ENCODE measurements at places on chromosomes 2 and 18. TPM values are rescaled to one million over a fixed set of nuclear protein-coding genes. Genes with fewer than 3 reads are reported as not detected.

- no peaks in the 10 kb centered on the region for H3K27me3 ChIP-seq
- no peak for DNase-seq
- H3K4me3 ChIP-seq, result no peak overlapping the region
These were observed 19.7 kb downstream of the HS6ST1 start for GRCh38 chr2:128298846-128299507.

DNA sequence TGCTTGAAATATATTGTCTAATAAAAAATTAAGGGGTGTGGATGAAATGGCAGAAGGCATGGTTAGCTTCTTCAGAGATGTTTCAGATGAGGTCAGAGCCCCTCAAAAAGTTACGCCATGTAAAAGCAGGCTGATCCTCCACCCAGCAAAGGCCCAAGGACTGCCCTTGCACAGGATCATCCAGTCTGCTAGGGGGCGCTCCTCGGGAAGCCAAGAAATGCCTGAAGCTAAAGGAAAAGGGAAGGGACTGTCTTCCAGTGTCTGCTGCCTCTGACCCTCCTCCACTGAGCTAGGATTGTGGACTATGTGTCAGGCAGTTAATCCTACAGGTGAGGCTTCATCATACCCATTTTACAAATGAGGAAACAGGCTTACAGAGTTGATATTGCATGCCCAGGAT, 33.8 kb upstream of the TEX51 start:
- no peaks in the 10 kb centered on the region for H3K4me1 ChIP-seq
- H3K36me3 ChIP-seq, result no peaks in the 10 kb centered on the region
- no peak for DNase-seq
- H3K27me3 ChIP-seq, result peaks cover 4% of the 10 kb centered on the region
- no peak overlapping the region for H3K27ac ChIP-seq

Gene ST8SIA3
- total RNA-seq, result not detected

- peaks cover 16% of the 10 kb centered on the region for H3K27me3 ChIP-seq
- peaks cover 29% of the 10 kb centered on the region for H3K36me3 ChIP-seq
- peak overlapping the region; percentile 100 for H3K27ac ChIP-seq
- no peak for DNase-seq
- peaks cover 46% of the 10 kb centered on the region for H3K4me1 ChIP-seq
These were observed 22.0 kb upstream of the STPG4 start for GRCh38 chr2:47177043-47177565.

Gene LIMS3
- total RNA-seq, result not detected

DNA sequence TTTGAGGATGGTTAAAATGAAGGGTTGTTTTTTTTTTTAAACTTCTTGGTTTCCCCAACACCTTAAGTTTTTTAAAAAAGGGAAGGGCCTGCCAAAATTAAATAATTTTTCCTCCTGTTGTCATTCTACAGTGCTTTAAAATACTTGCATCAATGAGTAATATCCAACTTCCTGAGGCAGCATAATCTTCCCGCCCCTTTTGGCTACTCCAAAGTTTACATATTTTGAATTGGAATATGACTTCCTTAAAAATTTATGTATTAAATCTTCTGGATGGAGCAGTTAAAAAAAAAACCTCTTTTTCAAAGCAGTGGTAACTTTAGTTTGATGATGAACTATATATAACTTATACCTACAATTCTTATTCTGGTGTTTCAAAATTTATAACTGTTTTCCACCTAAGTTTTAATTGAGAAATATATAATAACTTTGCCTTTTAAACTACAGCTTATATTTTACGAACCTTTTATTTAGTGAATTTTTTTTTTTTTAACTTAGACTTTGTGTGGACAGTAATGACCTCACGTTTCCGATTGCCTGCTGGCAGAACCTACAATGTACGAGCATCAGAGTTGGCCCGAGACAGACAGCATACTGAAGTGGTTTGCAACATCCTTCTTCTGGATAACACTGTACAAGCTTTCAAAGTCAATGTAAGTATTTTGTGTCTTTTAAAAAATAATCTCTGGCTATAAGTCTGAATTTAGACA, 49.8 kb downstream of the PTPN4 start:
- no peak overlapping the region for H3K27ac ChIP-seq
- H3K4me1 ChIP-seq, result peaks cover 4% of the 10 kb centered on the region
- peaks cover 35% of the 10 kb centered on the region for H3K36me3 ChIP-seq
- H3K4me3 ChIP-seq, result no peak overlapping the region
- no peak for DNase-seq
- no peaks in the 10 kb centered on the region for H3K27me3 ChIP-seq

DNA sequence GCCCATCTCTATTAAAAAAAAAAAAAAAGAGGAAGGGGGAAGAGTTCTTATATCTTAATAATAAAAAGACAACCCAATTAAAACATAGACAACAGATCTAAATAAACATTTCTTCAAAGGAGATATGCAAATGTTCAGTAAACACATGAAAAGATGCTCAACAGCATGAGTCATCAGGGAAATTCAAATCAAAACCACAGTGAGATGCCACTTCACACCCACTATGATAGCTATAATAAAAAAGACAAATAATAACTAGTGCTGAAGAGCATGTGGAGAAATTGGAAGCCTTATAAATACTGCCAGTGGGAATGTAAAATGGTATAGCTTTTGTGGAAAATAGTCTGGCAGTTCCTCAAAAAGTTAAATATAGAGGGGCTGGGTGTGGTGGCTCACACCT, 61.5 kb upstream of the CYP20A1 start:
- H3K27ac ChIP-seq, result no peak overlapping the region
- no peak for DNase-seq
- H3K4me3 ChIP-seq, result no peak overlapping the region
- H3K27me3 ChIP-seq, result no peaks in the 10 kb centered on the region

DNA sequence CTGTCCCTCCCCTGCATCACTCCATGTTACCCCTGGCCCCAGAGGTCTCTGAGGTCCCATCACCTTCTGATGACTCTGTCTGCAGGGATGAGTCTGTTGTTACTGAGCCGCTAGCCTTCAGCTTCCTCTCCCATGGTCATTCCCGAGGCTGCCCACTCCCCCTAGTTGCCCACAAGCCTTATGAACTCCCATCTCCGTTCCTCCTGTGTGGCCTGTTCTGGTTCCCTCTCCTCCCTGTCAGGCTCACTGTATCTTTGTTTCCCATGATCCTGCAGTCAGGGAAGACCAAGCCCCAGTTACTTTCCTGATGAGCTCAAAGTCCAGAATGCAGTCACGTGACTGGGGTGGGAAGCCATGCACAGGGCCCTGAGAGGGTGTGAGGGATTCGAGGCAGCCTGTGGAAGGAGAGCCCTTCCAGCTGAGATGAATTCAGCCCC, 39.5 kb downstream of the INPP4A start:
- DNase-seq, result no peak
- H3K27me3 ChIP-seq, result no peaks in the 10 kb centered on the region
- H3K4me3 ChIP-seq, result peak overlapping the region; percentile 46
- peaks cover 97% of the 10 kb centered on the region for H3K4me1 ChIP-seq

Gene CHPF
- total RNA-seq, result 6.4 TPM

Gene TTC21B
- 22.1 TPM for total RNA-seq

- DNase-seq, result no peak
- H3K27ac ChIP-seq, result no peak overlapping the region
- H3K27me3 ChIP-seq, result peaks cover 8% of the 10 kb centered on the region
- no peaks in the 10 kb centered on the region for H3K36me3 ChIP-seq
These were observed 51.7 kb upstream of the MAPK4 start for GRCh38 chr18:50508228-50508627.

GRCh38 chr2:8152392-8153257, 529.2 kb upstream of the ID2 start:
- H3K4me3 ChIP-seq, result no peak overlapping the region
- H3K27ac ChIP-seq, result peak overlapping the region; percentile 9
- peaks cover 28% of the 10 kb centered on the region for H3K4me1 ChIP-seq
- peaks cover 5% of the 10 kb centered on the region for H3K36me3 ChIP-seq
- no peaks in the 10 kb centered on the region for H3K27me3 ChIP-seq
- no peak for DNase-seq

DNA sequence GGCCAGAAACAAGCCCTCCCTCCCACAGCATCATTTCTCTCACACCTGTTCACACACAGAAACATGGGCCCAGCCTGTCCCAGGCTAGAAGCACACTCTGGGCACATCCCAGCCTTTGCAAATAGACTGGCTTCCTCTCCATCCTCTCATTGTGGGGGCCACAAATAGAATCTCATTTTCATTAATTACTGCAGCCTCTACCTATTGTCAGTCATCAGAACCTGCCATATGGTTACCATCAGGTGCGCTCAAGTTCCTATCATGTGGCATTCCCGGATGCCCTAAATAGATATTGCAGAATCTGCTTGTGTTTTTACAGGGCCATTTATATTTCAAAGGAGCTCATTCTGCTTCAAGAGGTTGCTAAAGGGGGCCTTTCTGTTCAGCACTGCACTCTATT, 460.7 kb downstream of the BCL11A start:
- no peak for DNase-seq
- H3K27me3 ChIP-seq, result no peaks in the 10 kb centered on the region
- no peaks in the 10 kb centered on the region for H3K4me1 ChIP-seq
- no peaks in the 10 kb centered on the region for H3K36me3 ChIP-seq
- no peak overlapping the region for H3K4me3 ChIP-seq
- no peak overlapping the region for H3K27ac ChIP-seq

Gene TSPYL6
- not detected for total RNA-seq

DNA sequence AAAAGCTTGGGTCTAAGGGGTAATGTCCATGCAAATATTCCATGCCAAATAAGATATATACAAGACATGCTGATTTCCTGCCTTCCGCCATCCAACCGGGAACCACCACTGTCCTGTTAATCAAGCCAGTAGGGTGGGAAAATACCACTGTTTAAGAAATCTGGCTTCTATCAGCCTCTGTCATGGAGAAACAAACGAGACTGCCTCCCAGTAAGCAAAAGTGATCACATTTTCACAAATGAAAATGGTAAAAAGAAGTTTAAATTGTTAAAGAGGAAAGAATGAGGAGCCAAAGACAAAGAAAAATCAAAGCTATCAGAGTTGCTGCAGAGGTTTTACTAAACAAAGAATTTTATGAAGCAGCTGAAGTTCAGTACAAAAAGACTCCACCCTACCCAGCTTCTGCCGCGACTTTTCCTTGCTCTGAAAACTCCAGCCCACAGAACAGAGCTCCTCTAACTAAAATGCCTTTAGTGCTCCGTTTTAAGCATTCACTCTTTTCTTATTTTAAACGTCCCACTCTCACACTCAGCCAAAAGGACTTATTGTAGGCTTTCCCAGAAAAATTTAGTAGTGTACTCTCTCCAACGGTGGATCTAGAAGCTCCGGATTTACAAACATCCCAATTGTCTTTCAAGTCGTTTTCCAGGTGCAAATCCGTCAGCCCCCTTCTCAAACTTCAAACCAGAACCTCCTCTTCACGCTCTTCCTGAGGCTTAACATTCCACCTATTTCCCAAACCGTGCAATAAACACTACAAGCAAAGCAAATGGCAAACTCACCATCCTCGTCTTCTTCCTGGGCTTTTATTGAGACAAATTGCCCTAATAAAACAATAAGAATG, 613 bp downstream of the COL5A2 start:
- no peaks in the 10 kb centered on the region for H3K36me3 ChIP-seq
- no peak overlapping the region for H3K4me3 ChIP-seq
- no peak overlapping the region for H3K27ac ChIP-seq
- H3K4me1 ChIP-seq, result peaks cover 5% of the 10 kb centered on the region
- DNase-seq, result no peak
- H3K27me3 ChIP-seq, result peaks cover 16% of the 10 kb centered on the region

Gene RUFY4
- total RNA-seq, result 2.1 TPM

DNA sequence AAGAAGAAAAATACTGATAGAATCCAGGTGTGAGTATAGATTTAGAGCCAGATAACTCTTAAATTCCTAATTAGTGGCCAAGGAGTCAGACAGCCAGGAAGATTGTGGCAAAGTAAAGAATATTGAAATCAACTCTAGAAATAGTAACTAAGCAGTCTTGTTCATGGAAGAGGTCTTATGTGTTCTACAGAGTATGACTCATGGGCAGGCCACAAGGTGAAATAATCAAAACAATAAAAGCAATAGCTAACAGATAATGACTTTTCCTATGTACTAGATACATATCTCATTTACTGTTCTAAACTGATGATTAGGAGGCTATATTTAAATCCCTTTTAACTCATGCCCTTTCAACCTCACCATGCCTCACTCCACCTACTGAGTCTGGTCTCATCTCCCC, 227.4 kb upstream of the COL3A1 start:
- H3K27ac ChIP-seq, result no peak overlapping the region
- no peaks in the 10 kb centered on the region for H3K4me1 ChIP-seq
- H3K36me3 ChIP-seq, result no peaks in the 10 kb centered on the region

- DNase-seq, result peak; percentile 42
- H3K4me3 ChIP-seq, result peak overlapping the region; percentile 82
- H3K27me3 ChIP-seq, result peaks cover 4% of the 10 kb centered on the region
- peaks cover 40% of the 10 kb centered on the region for H3K4me1 ChIP-seq
These were observed 405 bp downstream of the PPP3R1 start for GRCh38 chr2:68251855-68252399.

GRCh38 chr2:104434318-104434792, 419.6 kb upstream of the POU3F3 start:
- H3K27ac ChIP-seq, result no peak overlapping the region
- peaks cover 18% of the 10 kb centered on the region for H3K27me3 ChIP-seq
- peak overlapping the region; percentile 63 for H3K4me3 ChIP-seq

Gene CSRNP3
- total RNA-seq, result not detected

- peaks cover 27% of the 10 kb centered on the region for H3K36me3 ChIP-seq
- H3K4me3 ChIP-seq, result no peak overlapping the region
- no peak for DNase-seq
- H3K27ac ChIP-seq, result no peak overlapping the region
- H3K27me3 ChIP-seq, result no peaks in the 10 kb centered on the region
These were observed 84.5 kb downstream of the MSH2 start for GRCh38 chr2:47487498-47487875.

DNA sequence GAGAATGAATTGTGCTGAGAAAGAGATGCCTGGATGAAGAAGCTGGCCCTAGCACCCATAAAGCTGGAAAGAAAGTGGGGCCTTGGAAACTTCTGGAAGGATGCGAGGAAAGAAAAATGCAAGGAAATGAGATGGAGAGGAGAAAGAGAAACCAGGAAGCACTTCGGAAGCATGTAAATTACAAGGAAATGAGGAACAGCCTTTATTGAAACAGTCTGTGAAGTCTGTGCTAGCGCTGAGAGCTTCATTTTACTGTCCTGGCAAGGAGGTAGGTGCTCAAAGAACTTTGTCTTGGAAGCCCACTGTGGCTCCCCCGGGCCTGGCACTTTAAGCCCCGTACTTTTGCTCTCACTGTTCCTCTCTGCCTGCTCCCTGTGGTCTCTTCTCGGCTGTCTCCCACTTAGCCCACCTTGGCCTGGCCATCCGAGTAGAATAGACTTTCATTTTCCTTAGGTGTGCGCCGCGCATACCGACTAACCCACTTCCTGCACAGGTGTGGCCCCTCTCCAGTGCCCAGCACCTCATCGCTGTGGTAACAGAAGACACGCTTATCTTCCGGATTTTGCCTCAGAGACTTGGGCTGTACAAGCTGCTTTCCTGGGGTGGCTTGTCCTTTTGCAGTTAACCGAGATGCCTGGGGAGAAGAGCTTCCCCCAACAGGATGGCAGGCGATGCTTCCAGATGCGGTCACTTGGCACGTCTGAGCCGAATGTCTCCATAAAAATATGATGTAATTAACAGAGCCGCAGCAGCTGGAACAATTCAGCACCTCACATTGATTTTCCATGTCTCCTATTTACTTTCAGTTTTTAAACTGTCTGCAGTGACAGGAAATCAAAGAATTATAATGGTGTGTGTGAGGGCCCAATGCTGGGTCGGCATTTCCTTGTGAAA, 199.6 kb downstream of the HRH4 start:
- H3K27me3 ChIP-seq, result peaks cover 6% of the 10 kb centered on the region
- H3K4me3 ChIP-seq, result peak overlapping the region; percentile 82

GRCh38 chr2:57417007-57417406, 629.6 kb upstream of the VRK2 start:
- H3K27ac ChIP-seq, result no peak overlapping the region
- H3K4me1 ChIP-seq, result no peaks in the 10 kb centered on the region
- H3K36me3 ChIP-seq, result no peaks in the 10 kb centered on the region
- no peak overlapping the region for H3K4me3 ChIP-seq

- no peak overlapping the region for H3K27ac ChIP-seq
- H3K36me3 ChIP-seq, result no peaks in the 10 kb centered on the region
- no peak for DNase-seq
These were observed 65.1 kb downstream of the LIPG start for GRCh38 chr18:49626842-49627467.
